ENCODE measurements at places on chromosomes 12 and 14.

GRCh38 chr14:68811171-68811570, 18.3 kb upstream of the ZFP36L1 start:
- no peak overlapping the region for H3K4me3 ChIP-seq
- no peak for DNase-seq
- no peaks in the 10 kb centered on the region for H3K36me3 ChIP-seq
- no peaks in the 10 kb centered on the region for H3K27me3 ChIP-seq
- H3K27ac ChIP-seq, result no peak overlapping the region

DNA sequence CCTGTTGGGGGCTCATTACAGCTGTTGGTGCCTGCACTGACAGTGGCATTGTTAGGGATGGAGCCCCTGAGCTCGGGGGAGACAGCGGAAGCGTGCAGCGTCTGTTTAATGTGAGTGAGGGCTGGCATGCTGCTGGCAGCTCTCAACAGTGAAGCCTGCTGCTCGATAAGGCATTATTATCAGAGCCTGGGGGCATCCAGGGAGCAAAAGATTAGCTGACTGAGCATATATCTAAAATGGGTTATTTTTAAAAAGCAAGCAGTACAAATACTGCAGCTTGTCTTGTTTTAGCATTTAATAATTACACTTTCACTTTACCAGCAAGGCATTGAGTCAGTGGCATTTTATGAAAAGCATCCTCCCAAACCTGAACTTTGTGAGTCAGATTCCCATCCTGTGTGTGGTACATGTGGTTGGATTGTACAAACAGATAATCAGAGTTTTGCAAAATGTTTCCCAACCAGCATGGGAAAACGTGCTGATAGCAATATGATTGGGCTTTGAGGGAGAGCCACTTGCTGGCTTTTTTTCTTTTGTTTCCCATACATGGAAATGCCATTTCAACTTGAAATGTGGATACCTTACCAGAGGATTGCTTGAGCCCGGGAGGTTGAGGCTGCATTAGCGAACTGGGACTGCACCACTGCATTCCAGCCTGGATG, 150.8 kb downstream of the PRKCH start:
- H3K4me3 ChIP-seq, result peak overlapping the region; percentile 45
- peak overlapping the region; percentile 78 for H3K27ac ChIP-seq
- peak; percentile 27 for DNase-seq
- peaks cover 25% of the 10 kb centered on the region for H3K36me3 ChIP-seq
- peaks cover 73% of the 10 kb centered on the region for H3K4me1 ChIP-seq

DNA sequence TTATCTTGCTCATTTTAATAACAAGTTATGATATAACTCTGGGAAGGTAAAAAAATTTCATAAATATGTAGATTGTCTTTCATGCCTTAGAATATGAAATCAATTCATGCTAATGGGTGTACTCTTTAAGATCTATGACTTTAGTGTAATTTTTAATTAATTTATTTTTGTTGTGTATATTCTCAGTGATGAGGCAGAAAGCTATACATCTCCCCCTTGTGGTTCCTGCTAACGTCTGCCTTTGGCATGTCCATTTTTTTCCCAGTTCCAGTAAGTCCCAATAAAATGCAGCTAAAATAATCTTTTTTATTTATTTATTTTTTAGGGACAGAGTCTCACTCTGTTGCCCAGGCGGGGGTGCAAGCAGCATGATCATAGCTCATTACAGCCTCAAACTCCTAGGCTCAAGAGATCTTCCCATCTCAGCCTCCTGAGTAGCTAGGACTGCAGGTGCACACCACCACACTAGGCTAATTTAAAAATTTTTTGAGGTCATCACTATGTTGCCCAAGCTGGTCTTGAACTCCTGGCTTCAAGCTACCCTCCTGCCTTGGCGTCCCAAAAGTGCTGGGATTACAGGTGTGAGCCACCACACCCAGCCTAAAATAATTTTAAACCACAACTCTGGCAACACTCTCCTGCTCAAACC, 3.3 kb upstream of the CHURC1 start:
- no peak overlapping the region for H3K27ac ChIP-seq
- H3K4me3 ChIP-seq, result no peak overlapping the region
- peaks cover 9% of the 10 kb centered on the region for H3K4me1 ChIP-seq
- peaks cover 3% of the 10 kb centered on the region for H3K36me3 ChIP-seq

DNA sequence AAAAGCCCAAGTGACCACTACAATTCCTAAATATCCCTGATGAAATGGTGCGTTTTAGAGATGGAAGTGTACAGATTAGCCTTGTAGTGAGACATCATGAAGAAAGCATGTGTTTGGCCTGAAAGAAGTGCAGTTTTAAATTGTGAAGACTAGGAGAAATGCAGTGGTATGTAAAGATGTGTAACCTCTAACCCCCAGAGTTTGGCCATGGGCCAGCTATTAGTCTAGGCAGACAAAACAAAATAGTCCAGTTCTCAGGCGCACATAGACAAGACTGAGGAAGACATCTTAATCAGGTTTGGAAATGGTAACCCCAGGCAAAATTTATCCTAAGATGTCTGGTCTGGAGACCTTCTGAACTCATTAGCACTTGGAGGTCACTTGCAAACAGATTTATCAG, 23.4 kb downstream of the WBP11 start:
- H3K27me3 ChIP-seq, result no peaks in the 10 kb centered on the region
- no peak overlapping the region for H3K27ac ChIP-seq
- no peak for DNase-seq
- peaks cover 2% of the 10 kb centered on the region for H3K4me1 ChIP-seq

DNA sequence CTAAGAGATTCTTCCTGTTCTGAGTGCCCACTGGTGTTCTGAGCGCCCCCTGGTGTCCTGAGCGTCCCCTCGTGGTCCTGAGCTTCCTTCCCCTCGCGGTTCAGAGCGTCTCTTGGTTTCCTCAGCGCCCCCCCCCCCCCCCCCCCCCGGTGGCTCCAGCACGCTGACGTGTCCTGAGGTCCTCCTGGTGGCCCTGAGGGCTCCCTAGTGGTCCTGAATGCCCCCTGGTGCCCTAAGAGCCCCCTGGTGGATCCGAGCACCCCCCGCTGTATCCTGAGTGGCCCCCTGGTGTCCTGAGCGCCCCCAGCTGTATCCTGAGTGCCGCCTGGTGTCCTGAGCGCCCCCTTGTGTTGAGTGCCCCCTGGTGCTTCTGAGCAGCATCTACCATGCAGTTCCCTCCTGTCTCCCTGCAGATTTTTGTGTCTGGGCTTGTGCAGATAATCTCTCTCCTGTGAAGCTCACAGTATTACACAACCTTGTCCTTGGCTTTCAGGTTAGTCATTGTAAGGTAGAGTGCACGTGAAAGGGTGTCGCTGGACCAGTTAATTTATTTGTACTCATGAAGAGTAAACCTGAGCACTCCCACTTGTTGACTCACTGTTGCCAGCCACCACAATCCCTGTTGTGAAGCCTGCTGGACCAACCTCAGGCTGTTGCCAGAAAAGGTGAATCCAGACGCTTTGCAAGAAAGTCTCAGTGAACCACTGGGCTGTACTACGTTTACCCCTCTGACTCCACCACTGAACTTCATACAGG, 1168.4 kb downstream of the TMEM121 start:
- DNase-seq, result peak; percentile 39
- H3K27me3 ChIP-seq, result no peaks in the 10 kb centered on the region
- H3K27ac ChIP-seq, result no peak overlapping the region

GRCh38 chr12:4044101-4044500, 170.9 kb upstream of the PARP11 start:
- no peak for DNase-seq
- no peak overlapping the region for H3K4me3 ChIP-seq

- DNase-seq, result no peak
- no peak overlapping the region for H3K27ac ChIP-seq
- H3K36me3 ChIP-seq, result no peaks in the 10 kb centered on the region
- H3K4me3 ChIP-seq, result no peak overlapping the region
Observed at GRCh38 chr12:101889211-101889752, 11.9 kb downstream of the DRAM1 start.

DNA sequence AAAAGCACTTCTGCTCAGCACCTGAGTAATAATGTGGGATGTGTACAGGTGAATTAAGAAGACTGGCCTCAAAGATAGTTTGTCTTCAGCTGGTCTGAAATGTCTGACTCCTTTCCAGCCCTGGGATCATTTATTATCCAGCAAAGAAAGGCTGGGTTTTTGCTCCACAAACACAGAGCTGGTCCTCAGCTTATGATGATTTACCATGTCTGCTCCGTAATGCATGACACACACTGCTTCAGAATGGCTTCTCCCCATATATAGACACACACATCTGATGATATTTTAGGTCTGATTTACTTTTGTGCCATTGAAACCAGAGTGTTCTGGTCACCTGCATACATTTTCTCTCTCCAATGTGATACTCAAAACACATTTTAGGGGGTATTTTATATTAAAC, 225.0 kb downstream of the SLC25A21 start:
- H3K27me3 ChIP-seq, result no peaks in the 10 kb centered on the region
- no peak for DNase-seq
- H3K27ac ChIP-seq, result no peak overlapping the region

DNA sequence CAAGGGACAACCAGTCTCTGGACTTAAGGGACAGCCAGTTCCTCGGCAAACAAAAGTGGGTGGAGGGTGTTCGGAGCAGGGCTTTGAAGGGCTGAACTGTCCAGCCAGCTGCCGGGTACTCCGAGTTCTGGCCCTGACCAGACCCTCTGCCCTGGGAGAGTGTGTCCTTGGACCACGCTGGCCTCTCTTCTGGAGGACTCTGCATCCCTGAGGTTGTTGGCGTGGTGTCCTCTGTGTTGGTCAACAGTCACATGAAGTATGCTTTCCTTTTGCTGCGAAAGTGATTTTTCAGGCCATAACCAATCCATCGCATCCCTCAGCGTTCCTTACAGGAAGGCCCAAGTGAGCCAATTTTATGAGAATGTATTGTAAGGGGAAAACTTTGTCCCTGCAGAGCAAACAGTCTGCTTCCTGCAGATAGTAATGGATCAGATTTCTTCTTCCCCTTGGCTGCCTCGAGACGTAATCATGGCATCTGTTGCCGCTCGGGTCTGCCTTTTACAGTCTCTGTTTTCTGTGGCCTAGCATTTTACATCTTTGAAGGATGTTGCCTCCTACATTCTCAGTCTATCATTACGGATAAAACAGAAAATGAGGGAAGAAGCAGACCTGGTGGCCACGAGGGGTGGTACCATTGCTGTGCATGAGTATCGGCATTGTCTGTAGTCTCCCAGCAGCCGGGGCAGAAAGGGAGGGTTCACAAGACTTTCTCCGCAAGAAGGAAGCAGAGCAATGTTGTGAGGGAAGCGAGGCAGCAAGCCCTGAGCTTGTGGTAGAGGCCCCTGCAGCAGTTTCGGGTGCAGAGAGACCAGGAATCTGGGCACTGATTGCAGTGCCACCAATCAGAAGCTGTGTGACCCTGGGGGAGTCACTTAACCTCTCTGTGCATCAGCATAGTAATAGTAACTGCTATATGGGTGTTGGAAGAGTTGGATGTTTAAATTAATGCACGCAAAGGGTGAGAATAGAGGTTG, 47.4 kb downstream of the SMIM41 start:
- H3K27me3 ChIP-seq, result peaks cover 9% of the 10 kb centered on the region
- H3K27ac ChIP-seq, result no peak overlapping the region

DNA sequence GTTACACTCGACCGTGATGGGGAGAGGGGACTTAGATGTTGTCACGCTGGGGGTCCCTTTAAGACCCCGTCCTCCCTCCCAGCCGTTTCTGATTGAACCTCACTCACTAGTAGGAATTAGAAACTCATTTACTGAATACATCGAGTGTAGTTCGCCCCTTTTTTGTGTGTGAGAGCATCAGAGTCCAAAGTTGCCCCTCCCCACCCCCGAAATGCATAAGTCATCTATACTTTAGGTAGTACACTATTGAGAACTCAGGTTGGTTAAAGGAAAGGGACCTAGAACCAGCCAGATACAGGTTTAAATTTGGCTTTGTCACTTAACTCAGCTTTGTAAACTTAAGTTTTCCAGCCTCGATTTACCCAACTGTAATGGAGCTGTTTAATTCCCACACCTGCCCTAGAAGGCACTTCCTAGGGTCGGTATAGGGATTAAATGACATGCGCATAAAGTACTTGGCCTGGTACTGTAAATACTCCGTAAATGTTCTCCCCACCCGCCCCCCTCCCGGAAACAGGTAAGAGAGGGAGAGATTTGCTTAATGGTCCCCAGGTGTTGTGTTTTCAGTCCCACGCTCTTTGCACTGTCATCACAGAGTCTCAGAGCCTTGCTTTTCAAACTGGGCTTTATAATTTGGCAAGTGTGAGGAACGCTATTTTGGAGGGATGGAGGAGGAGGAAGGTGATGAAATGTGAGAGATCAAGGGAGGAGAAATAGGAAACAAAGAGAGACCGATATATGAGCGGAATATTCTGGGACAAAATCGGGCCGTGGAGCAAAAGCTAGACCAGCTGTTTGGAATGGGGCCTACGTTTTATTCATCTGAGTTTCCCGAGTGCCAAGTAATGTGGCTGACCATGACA, 897 bp downstream of the SUDS3 start:
- peaks cover 24% of the 10 kb centered on the region for H3K4me1 ChIP-seq
- H3K36me3 ChIP-seq, result peaks cover 16% of the 10 kb centered on the region
- DNase-seq, result no peak
- H3K4me3 ChIP-seq, result peak overlapping the region; percentile 93
- H3K27ac ChIP-seq, result peak overlapping the region; percentile 94

DNA sequence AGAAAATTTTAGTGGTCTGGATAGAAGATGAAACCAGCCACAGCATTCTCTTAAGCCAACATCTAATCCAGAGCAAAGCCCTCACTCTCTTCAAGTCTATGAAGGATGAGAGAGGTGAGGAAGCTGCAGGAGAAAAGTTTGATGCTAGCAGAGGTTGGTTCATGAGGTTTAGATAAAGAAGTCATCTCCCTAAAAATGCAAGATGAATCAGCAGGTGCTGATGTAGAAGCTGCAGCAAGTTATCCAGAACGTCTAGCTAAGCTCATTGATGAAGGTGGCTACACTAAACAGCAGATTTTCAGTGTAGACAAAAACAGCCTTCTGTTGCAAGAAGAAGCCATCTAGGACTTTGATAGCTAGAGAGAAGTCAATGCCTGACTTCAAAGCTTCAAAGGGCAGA, 48.5 kb downstream of the FBXO33 start:
- H3K27me3 ChIP-seq, result no peaks in the 10 kb centered on the region
- no peaks in the 10 kb centered on the region for H3K4me1 ChIP-seq
- H3K36me3 ChIP-seq, result no peaks in the 10 kb centered on the region
- no peak overlapping the region for H3K27ac ChIP-seq
- no peak overlapping the region for H3K4me3 ChIP-seq
- no peak for DNase-seq

DNA sequence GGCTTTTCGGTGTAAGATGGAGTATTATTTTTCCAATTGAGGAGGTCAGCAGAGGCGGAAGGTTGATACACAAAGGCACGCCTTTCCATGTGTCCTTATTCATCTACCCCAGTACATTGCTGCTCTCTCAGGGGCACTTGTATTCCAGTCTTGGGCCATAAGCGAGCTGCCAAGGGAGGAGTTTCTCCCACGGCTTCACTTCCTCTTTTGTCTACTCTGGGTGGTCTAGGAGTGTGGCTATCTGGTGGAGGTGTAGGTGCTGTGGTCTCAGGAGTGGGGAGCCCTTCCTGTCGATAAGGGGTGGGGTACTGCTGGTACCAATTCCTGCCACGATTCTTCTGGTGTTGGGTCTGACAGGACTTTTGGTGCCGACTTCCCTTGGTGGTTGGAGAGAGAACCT, 73.4 kb downstream of the GAS2L3 start:
- DNase-seq, result no peak
- H3K4me1 ChIP-seq, result no peaks in the 10 kb centered on the region
- H3K27ac ChIP-seq, result no peak overlapping the region
- H3K36me3 ChIP-seq, result no peaks in the 10 kb centered on the region
- H3K4me3 ChIP-seq, result no peak overlapping the region
- peaks cover 5% of the 10 kb centered on the region for H3K27me3 ChIP-seq

Data from effector memory CD4-positive, alpha-beta T cell (primary cell).